ENCODE measurements at places on chromosomes 2 and 18.

- no peak for DNase-seq
Observed at GRCh38 chr2:181781078-181781786, 100.9 kb upstream of the NEUROD1 start.

DNA sequence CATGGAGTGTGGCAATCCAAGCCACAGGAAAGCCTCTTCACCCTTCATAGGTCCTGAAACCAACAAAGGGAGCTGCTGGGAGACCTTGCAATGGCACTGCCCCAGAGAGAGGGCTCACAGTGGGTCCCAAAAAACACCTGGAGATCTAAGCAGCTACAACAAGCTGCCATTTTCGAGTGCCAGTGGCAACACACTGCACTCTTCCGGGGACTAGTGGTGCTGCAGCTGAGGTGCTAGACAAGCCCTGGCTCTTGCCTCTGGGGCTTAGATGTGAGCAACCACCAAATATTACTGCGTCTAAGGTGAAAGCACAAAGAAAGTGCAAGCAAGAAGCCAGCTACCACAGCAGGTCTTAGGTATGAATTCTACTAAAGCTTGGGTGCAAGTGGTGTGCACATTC is 192.9 kb downstream of the NOL4 start:
- DNase-seq = no peak

GRCh38 chr2:37348155-37348554 is 3.7 kb downstream of the QPCT start:
- no peak for DNase-seq

DNA sequence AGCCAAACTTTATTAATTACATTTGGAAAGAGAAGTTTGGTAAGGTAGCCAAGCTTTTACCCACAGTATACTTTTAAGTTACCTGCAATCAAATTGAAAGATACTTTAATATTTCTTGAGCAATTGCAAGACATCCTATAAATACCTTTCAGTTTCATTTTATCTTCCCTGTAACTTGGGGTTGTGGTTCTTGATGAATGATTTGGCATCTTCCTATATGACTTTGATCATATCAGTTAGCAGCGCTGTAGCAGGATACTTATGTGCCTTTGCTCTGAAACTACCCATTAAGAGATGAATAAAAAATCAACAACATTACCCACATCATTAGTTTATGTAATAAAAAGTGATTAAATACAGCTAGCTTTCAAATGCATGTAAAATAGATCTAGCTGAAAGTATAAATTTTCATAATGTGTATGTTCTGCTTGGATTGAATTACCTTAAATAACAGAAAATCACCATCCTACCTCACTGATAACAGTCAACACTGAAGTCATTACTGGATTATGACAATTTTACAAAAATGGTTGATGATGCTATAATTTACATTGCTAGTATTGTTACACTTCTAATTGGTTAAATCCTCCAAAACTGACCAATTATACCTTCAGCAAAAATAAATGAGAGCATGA is 50.4 kb downstream of the MMADHC start:
- DNase-seq = no peak

Measured in T1000 (cell line).